NCI-H2081 treated with DMSO at 0.1 percent for 48 hours (cell line): ENCODE measurements at places on chromosomes 7 and 10.

GRCh38 chr7:90625562-90625961 is 29.4 kb downstream of the CDK14 start:
- no peak for DNase-seq

- no peak for DNase-seq
These were observed 52.6 kb upstream of the LOXL4 start for GRCh38 chr10:98320486-98321185.

- no peak for DNase-seq
These were observed 3.6 kb downstream of the INMT start for GRCh38 chr7:30755384-30756154.

DNA sequence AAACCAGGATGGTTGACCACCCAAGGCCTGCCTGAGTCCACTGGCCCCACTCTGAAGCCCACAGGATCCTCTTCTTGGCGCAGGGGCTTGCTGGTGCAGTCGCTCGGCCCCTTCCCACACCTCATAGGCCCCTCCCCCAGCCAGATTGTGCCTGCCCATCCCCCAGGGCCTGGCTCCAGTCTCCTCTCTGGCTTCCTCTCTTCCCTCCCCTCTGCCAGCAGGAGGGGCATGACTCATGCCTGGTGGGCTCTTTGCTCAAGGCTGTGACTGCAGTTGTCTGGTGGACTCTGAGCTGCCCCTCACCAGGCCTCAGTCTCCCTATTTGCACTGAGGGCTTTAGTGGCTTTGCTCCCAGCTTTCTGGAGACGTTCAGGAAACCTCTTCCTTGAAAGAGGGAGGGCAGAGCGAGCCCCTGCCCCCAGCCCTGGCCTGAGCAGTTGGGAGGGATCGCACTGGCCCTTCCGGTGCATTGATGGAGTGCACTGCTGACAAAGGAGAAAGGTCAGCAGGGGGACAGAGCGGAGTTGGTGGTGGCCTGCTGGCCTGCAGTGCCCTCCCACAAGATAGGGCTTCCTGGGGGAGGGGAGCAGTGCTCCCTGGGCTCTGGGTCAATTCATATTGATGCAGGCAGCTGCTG is 60.7 kb downstream of the ZMIZ1 start:
- DNase-seq = no peak

- DNase-seq = no peak
These were observed 22.3 kb downstream of the CALML3 start for GRCh38 chr10:5546891-5547680.

GRCh38 chr10:124104011-124104627 is 10.7 kb upstream of the CHST15 start:
- no peak for DNase-seq

DNA sequence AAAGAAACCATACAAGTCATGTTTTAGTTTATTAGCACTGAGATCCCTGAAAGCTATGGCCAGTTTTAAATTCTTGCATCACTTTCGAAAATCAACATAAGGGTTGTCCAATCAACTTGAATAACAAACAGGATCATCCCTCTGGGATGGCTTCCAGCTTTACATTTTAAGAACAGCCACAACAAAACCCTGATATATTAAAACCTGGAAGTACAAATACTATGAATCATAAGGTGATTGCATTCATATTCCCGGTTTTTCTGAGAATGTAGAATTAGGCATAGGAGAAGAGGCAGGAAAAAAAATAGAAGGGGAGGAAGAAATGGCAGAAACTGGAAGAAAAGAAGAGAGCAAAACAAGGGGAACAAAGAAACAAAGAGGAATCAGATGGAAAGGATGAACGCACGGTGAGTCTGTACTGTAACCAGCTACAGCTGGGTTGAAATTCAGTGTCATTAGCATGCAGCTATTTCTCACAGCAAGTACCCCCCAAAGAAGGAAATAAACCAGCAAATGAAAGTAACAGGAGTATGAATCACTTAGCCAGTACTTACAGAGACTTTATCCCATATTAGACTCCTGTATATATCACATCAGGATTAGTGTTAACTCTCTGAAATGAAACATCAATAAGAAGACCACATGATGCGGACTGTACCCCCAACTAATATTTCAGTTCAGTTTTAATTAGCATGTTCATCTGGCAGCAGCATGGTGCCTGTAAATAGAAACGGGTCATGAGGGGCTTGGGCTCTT is 301.3 kb downstream of the RNLS start:
- DNase-seq = no peak

- DNase-seq = no peak
These were observed 213.5 kb upstream of the ZNF32 start for GRCh38 chr10:43861966-43862751.

GRCh38 chr7:28446131-28446530 is 33.8 kb downstream of the CREB5 start:
- DNase-seq = no peak

- no peak for DNase-seq
These were observed 7.3 kb upstream of the RHOBTB1 start for GRCh38 chr10:60951272-60951724.

DNA sequence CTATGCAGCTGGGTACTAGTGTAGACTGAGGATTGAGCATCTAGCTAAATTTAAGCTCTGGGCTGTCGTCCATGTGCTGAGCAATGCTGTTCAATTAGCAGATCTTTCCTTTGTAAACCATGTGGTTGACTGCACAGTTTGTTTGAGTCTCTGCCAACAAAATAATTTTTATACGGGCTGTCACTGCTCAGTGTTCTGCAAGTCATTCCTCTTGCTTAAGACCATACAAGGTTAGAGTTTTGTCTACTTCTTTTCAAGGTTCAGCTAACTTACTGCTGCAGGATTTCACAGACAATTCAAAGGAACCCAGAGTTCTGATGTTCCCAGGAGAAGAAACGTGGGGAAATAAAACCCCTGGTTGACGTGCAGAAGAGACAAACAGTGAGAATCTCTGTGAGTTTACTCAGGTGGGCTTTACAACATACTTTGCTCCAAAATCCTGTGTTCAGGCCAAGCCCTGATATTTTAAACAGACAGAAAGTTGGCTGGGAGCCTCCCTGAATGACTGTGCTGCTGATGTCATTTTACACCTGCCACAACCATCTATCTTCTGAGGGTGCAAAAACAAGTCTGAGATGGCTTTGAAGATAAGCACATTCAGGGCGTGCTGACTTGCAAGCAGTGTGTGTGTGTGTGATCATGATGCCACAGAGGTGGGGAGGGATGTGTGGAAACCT is 177.1 kb upstream of the SVIL start:
- peak; percentile 8 for DNase-seq

- no peak for DNase-seq
These were observed 57.6 kb downstream of the VCL start for GRCh38 chr10:74055383-74056049.
